ENCODE measurements at places on chromosomes 11 and 22.

DNA sequence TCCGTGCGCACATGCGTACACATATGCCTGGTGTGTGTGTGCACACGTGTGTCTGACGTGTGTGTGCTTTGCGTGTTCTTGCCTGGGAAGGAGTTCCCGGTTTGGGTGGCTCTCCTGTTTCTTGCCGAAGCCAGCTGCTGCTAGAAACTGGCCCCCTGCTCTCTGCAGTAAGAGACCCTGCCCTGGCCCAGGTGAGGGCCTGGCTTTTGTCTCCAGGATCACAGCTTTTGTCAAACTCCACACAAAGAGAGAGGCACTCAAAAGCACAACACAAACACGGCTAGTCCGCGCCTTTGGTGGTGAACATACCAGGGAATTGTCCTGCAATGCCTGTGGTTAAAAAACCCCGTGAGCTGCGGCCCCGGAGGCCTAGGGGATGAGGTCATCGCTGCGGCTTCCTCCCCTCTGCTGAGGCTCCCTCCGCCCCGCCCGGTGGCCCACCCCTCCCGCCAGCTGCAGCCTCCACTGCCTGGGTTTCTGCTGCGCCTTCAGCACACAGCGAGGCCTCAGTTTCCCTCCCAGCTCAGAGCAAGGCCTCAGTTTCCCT is 88.9 kb downstream of the KCNQ1 start:
- no peak for DNase-seq

GRCh38 chr11:116352881-116353280 is 419.9 kb downstream of the BUD13 start:
- no peak for DNase-seq

- DNase-seq = no peak
Observed at GRCh38 chr11:127003260-127003981, 2.9 kb upstream of the KIRREL3 start.

DNA sequence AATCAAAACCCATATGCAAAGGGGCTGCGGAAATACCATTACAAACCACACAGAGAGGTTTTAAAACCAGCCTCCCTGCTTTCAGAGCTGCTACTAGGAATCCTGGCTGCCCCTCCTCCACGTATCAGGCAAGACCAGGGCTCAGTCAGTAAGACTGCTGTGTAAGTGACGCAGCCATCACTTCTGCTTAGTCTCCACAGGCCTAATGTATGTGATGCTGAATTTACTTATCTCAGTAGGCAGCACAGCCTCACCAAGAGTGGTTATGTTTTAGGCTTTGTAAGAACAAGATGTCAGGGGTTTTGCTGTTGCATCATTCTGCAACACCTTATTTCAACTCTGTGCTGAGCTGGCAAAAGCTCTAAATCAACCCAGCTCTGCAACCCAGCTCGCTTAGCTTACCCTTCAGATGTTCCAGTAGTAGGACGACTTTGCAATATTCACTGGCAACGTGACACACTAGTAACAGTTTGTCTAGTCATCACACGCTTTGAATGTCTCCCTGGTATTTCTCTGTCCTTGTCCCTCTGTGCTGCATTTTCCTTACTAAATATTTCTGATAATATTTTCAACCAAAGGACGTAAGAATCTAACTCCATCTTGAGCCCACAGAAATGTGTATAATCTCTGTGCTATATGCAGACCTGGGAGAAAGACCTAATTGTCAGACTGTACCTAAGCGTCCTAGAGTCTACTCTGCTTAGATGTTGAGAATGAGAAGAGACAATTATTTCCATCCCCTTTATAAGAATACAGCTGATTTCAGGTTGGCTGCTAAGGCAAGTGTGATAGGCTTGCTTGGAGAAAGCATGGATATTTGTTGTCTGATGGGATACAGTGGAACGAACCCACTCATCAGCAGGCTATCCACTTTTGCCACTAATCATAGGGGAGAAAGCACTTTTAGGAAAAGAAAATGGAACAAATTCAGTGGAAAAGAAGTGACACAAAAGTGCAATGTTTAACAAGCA is 72.2 kb downstream of the LARGE2 start:
- DNase-seq = no peak

DNA sequence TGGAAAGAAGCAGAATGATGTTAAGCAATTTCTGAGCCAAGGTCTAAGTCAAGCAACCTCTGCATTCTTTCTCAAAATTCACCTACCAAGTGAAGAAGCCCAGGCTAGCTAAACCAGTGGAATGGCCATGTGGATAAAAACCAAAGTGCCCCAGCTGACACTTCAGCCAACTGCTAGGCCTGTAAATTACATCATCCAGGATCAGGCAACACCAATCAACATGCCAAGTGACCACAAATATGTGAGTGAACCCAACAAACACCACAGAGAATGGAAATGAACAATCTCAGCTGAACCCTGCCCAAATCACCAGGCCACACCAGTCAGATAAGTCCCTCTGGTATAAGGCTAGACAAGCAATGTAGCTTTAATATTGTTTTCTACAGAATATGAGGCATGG is 25.1 kb upstream of the FJX1 start:
- no peak for DNase-seq

DNA sequence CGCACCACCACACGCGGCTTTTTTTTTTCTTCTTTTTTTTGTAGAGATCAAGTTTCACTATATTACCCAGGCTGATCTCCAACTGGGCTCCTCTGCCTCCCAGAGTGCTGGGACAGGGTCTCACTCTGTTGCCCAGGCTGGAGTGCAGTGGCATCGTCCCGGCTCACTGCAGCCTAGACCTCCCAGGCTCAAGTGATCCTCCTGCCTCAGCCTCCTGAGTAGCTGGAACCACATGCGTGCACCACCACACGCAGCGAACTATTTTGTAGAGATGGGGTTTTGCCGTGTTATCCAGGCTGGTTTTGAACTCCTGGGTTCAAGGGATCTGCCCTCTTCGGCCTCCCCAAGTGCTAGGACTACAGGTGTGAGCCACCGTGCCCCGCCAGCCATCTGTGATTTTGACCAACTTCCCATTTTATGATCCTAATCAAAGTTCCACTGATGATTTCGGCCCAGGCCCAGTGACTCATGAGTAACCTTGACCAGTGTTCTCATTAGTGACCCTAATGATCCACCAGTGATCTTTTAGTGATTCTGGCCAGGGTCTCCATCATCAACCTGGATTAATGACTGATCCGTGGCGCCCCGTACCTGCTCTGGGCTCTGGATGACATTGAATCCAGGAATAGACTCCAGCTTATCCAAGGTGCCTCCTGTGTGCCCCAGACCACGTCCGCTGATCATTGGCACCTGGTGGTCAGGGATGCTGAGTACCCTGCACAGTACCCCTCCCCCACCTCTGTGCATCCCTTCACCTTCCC is 1.7 kb downstream of the TYMP start:
- no peak for DNase-seq

- DNase-seq = no peak
Observed at GRCh38 chr22:31106731-31107177, 614 bp downstream of the SELENOM start.

Data from activated gamma-delta T cell (primary cell).